ENCODE measurements at places on chromosomes 16 and 17.

- DNase-seq: no peak
Observed at GRCh38 chr17:55463600-55463999, 42.0 kb upstream of the MMD start.

GRCh38 chr16:50467943-50468748, 80.0 kb upstream of the NKD1 start:
- peak; percentile 87 for DNase-seq

GRCh38 chr17:76791053-76791980, 53.4 kb downstream of the MFSD11 start:
- DNase-seq: no peak

DNA sequence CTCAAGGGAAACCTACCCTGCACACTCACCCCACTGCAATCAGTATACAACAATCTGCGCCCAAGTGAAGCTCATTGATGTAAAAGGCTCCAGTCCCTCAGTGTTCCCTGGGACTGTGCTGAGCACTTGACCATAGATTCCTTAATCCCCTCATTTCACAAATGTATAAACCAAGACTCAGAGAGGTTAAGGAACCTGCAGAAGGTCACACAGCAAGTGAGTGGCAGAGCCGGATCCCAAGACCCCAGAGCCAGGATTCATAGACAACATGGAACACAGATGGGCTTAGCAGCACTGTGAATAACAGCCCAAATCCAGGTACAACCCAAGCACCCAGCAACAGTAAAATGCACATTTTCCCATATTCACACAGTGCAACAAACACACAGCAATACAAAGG, 225.7 kb downstream of the C16orf78 start:
- DNase-seq: no peak

- no peak for DNase-seq
Observed at GRCh38 chr16:57699899-57700298, 5.3 kb downstream of the DRC7 start.

DNA sequence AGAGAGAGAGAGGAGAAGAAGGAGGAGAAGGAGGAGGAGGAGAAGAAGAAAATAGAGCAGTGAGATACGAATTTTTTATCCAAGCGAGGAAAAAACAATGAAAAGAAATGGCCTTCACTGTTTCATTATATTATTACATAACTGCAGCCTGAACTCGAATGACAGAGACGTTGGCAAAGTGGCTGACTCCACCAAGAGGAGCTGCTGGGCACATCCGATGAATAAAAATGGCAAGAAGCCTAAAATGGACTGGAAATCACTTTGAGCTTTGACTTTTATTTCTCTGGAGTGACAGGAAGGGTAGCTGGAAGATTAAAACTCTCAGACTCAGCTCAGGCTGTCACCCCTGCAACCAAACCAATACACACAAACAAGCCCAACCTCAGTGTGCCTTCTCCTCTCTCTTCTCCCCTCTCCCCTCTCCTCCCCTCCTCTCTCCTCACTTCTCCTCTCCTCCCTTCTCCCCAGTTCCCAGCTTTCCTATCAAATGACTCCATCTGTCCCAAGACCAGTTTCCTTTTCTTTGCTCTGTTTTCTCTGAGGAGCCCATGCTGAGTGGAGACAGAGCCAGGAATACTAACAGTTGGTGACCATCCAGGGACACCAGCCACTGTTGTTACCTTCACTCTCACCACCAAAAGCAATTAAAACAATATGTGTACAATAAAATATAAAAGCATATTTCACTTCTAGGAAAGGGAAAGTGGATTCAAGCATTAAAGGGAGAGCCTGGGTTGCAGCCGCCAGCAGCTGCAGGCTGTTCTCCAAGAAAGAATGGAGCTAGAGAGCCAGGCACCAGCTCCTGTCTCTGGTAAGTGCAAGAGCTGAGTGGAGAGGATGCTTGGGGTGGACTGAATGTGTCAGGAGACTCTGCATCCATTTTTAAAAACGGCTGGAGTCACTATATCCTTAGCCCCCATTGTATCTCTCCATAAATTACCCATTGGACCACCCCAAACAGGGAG, 51.2 kb downstream of the SOX9 start:
- no peak for DNase-seq

GRCh38 chr16:73879621-73880020, 417.0 kb upstream of the PSMD7 start:
- DNase-seq: no peak

DNA sequence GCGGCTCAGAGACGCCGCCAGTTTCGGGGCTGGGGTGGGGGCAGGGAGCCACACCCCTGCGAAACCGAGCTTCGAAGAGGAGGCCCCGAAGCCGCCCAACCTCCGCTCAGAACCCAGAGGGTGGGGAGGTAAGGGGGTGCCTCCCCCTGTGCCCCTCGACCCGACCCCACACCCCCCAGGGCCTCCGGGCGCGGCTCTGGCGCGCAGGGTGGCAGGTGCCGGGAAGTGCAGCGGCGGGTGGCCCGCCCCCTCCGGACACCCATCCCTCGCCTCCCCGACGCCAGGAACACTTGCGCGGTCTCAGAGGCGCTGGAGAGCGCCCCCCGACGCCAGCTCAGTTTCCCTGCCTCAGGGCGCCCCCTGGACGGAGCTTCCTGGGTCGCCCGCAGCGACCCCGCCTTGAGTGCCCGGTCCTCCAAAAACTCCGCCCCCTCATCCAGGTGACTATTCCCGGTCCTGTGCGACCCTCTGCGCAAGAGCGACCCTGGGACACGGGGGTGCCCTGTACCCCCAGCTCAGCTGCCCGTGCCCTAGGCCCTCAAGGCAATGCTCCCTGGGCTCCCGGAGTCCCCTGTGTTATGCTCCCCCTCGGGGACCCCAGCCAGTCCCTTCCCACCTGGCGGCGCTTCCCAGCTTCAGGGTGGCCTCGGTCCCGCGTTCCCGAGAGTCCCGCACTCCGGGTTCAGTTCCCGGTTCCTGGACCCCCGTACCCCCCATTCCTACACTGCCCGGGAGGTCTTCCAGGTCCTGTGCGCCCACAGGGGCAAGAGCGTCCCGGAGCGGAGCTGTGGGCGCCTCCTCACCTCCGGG, 562 bp downstream of the PPL start:
- peak; percentile 85 for DNase-seq

GRCh38 chr17:42678951-42679491, 2.2 kb upstream of the PLEKHH3 start:
- DNase-seq: peak; percentile 88

DNA sequence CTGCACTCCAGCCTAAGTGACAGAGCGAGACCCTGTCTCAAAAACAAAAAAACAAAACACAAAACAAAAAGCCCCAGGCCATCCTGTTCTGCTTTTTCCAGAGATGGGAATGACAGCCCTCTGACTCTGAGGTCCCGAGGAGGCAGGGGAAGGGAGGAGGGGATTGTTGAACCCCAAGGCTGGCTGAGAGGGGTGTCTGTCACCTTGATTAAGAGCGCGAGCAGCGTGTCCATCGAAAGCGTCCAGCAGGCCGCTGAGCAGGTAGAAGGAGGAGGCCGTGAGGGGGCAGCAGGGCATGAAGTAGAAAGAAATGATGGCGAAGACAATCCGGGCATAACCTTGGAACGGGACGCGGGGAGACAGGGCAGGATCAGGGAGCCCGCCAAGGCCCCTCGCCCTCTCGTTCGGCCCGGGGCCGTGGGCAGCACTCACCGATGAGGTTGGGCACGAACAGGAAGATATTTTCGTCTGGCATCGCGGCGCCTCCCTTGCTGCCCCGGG, 593 bp downstream of the CDIPT start:
- DNase-seq: no peak

DNA sequence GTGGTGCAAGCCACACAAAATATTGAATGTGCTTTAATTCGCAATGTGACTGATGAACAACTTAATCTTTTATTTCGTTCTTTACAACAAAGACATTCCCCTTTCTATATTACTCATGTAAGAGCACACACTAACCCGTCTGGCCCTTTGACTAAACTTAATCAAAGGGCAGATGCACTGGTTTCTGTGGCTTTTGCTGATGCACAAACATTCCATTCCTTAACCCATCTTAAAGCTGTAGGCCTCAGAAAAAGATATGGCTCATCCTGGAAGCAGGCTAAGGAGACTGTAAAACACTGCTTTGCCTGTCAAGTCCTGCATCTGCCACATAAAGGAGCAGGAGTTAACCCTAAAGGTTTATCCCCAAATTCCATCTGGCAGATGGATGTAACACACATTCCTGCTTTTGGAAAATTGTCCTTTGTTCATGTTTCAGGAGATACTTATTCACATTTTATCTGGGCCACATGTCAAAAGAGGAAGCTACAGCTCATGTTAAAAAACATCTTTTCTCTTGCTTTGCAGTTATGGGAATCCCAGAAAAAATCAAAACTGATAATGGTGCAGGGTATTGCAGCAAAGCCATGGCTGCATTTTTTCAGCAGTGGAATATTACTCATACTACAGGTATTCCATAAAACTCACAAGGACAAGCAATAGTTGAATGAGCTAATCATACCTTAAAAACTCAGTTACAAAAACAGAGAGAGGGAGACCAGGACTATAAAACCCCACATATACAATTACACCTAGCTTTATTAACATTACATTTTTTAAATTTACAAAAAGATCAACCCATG, 137.2 kb downstream of the AHSP start:
- no peak for DNase-seq

GRCh38 chr17:81033535-81034167, 1.3 kb upstream of the BAIAP2 start:
- peak; percentile 68 for DNase-seq

- no peak for DNase-seq
Observed at GRCh38 chr17:58117382-58117781, 30.8 kb upstream of the OR4D1 start.

DNA sequence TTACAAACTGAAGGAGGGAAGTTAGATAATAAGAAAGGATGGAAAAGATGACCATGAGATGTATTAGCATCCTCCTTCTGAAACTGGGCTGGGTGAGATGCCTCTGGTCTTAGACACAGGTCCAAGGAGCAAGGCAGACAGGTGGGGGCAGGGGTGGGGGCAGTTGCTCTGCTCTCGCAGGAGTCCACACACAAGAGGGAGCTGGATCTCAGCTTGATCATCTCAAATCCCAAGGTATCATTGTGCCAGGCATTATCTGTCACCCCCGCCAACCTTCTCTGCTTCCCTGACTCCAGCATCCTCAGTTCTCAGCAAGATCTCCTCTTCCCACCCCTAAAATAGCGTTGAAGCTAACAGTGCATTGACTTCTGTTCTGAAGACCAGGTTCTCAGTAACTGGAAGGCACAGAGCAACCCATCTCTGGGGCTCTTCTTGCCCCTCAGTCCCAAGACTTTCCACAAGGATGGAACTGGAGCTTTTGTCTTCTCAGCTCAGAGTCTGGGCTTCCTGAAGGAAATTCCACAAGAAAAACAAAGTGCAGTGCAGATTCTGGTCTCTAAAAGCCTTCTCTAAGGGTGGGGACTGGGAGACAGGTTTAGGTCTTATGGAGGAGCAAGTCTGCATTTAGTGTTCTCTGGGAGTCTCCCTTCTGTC, 1.6 kb downstream of the FLOT2 start:
- peak; percentile 50 for DNase-seq

GRCh38 chr17:78125138-78125913, 3.2 kb downstream of the TMC6 start:
- DNase-seq: no peak

- DNase-seq: peak; percentile 23
Observed at GRCh38 chr17:72137161-72137560, 16.3 kb downstream of the SOX9 start.

DNA sequence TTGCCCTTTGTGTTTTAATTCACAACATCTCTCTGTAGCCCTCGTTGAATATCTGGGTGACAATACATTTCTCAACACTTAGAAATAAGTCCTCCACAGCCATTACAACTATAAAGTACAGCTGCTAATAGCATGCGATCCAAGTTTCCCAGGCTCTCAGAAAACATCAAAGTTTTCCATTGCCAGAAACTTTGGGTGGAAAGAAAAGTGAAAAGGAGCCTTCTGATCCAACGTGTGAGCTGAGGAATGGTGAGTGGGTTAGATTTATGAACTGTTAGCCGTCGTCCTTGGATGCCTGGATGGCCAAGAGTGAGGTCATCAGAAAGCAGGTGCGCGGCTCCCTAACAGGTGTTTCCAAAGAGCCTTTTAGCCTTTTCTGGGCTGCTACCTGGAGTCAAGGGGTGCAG, 258.0 kb downstream of the PMP22 start:
- no peak for DNase-seq

- peak; percentile 98 for DNase-seq
Observed at GRCh38 chr17:77374170-77374936, 233.6 kb downstream of the SEC14L1 start.

DNA sequence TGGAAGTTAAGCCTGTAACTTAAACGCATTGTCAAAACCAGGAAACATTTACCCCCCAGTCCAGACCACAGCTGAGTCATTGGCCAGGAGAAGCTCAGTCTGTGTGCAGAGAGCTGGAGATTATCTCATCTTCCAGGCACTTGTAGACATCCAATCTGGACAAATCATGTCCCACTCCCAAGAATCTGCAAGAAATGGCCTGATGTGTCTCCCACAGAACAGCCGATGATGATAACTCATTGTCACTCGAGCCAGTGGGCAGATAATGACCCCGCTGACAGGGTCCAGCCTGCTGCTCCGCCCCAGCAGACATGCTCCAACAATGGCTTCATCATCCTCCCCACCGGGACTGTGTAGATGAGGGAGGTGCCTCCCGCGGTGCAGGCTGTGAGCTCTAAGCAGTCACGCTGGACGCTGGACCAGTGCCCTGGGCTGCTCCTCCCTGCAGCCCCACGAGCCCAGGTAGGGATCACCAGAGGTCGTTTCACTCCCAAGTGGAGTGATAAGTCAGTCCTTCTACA, 322.5 kb downstream of the C16orf95 start:
- no peak for DNase-seq

DNA sequence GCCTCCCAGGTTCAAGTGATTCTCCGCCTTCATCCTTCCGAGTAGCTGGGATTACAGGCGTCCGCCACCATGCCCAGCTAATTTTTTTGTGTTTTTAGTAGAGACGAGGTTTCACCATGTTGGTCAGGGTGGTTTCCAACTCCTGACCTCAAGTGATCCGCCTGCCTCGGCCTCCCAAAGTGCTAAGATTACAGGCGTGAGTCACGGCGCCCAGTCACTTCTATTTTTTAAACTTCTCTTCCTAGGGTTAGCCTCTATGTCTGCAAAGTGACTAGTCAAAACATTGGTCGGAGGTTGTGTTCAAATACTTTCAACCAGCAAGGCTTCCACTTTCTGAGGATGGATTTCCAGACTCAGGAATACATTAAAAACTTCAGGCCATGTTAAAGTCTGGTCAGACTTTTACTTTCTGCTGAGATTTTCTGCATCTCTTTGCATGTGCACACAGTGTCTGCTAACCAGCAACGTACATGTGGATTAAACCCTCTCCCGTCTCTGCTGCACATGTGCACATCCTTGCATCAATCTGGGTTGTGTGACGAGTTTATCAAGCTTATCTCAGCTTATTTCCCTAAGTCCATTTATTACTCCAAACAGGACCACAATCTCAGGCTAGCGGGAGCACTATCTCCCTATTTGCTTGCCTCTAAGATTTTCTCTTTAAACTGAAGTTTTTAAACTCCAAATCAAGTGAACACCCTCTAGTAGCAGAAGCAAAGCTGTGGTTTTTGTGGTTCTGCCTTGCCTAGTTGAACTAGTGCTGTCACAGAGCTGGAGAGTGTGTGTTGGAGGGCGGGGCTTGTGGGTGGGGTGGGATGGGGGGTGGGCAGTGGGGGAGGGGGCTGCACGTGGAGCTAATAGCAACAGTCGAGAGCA, 525.2 kb upstream of the GOT2 start:
- DNase-seq: no peak

Data from endodermal cell (in vitro differentiated cells).